ENCODE measurements at places on chromosomes 5 and 9.

DNA sequence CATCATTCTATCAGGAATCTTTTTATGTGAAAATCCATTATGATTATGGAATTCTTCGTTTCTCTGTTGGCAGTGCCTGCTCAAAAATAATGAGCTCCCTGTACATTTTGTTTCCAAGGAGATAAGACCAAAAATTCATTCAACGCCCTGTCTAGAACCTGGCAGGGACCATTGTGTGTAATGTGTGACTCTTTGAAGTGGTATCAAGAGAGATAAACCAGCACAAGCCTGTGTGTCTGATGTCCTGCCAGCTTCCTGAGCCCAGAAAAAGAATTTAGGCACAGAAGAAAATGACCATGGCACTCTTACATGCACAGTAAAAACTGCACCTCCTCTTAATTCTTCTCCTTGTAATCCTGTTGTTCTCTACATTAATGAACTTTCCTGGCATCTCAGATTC is 177.4 kb downstream of the SAXO1 start:
- DNase-seq = no peak

DNA sequence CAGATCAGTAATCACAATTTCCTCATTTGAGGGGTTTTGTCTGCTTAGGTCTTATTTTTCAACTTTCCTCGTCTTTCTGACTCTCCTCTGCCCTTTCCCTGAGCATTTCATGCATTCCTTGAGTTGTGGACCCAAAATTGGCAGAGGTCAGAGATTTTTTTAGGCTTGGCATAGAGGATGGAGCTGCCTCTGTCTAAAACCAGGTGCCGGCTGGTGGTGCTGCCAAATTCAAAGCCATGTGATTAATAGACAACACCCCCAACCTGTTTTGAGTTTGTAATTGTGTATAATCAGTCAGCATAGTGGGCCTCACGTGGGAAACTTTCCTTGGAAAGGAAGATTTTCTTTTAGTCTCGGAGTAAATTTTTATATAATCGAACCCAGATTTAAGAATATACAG is 39.6 kb downstream of the TJP2 start:
- DNase-seq = no peak

- no peak for DNase-seq
These were observed 64.4 kb upstream of the CACNA1B start for GRCh38 chr9:137813167-137813566.

DNA sequence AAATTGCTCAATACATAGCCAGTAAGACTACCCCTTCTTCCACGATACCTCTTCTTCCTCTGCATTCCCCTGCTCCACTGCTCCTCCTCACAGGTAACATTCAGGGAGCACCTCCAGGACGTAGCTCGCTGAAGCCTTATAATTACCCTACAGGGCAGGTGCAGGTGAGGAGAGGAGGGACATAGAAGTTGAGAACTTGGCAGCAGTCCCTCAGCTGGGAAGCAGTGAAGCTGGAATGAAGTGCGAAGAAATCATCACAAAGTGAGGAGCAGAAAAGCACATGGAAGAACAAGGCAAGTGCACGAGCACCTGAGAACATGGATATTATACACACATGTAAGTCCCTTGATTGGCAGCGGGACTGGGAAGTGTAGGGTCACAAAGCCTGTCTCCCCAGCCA is 118.2 kb downstream of the HSD17B3 start:
- no peak for DNase-seq

- DNase-seq = no peak
These were observed 25.4 kb upstream of the SUB1 start for GRCh38 chr5:32559921-32560320.

GRCh38 chr5:41738710-41739354 is 131.4 kb downstream of the OXCT1 start:
- DNase-seq = no peak

- DNase-seq = no peak
These were observed 51.9 kb upstream of the COL5A1 start for GRCh38 chr9:134589748-134590147.

- DNase-seq = no peak
These were observed 293.4 kb downstream of the YTHDC2 start for GRCh38 chr5:113806904-113807303.

- DNase-seq = no peak
These were observed 197.0 kb upstream of the VLDLR start for GRCh38 chr9:2424619-2425033.

GRCh38 chr5:21058289-21058688 is 1070.3 kb upstream of the CDH18 start:
- no peak for DNase-seq

DNA sequence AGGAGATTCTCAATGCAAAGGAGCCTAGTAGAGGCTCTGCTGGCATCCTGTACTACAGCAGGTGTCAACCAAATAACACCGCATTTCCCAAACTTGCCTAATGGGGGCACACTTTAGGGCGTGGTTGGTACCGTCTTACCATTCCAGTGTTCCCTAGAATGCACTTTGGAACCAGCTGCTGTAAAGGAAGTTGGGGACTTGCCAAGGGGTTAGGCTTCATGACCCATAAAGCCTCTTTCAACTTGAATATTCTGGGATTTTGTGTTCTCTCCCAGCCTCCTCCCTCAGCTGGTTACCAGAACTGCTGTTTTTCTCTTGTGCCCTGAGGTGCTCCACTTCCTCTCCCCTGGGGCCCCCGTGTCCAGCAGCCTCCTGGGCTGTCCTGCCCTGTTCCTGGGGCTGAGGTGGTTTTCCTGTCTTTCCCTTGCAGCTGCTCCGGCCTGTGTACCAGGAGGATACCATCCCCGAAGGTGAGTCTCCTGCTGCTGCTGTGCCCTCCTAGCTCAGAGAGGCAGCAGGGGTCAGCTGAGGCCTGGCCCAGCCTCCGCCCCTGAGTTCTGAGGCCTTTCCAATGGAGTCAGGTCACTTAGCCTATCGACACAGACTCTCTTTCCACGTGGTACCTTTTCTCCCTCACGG is 44.7 kb downstream of the RGS3 start:
- no peak for DNase-seq

GRCh38 chr9:5485378-5486085 is 24.8 kb upstream of the PDCD1LG2 start:
- DNase-seq = no peak

GRCh38 chr9:99947395-99947794 is 40.9 kb downstream of the STX17 start:
- DNase-seq = no peak

DNA sequence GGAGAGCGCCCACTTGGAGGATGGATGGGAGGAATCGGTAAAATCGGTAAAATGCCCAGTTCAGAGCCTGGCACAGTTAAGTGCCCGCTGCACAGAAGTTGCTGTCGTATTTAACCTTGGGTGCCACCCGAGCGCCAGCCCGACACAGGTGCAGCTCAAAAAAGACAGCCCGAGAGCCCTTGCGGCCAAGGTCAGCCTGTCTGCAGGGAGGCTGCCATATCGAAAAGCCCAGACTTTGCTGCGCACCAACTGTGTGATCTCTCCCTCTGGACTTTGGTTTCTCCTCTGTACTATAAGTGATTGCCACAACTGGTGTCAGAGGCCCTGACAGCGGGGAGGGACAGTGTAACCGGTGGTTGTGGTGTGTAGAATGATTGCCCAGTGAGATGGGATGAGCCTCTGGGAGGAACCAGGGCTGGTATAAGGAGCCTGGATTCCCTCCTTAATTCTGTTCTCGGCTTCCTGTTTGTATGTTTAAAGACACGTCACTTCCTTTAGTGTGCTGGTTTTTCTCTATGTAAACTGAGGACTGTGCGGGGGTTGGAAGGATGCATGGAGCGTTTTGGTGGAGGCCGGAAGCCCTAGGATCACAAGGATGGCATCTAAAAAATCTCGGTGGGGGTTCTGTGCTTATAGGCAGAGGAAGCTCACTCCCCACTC is 792 bp downstream of the NTMT1 start:
- no peak for DNase-seq

DNA sequence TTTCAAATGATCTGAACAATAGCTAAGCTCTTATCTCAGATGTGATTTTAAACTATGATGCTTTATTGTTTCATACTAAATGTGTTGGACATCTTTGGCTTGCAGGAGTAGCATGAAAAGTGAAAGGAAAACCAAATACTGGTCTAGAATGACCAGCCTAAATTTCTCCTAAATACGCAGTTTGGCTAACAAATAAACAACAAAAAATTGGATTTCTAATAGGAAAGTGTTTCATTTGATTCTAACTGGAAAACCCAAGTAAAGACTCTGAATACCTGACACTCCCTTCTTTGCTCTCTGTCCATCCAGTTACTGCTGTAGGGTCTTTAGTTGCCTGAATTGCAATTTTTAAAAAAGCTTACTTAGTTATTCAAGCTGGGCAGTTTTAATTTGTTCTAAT is 111.7 kb upstream of the ACOT12 start:
- DNase-seq = no peak

GRCh38 chr5:169116961-169117461 is 183.9 kb downstream of the SLIT3 start:
- DNase-seq = no peak

- DNase-seq = no peak
These were observed at the start of gene RXFP3 for GRCh38 chr5:33936381-33937016. Gene RXFP3 (plus strand): TSS chr5:33936386. CDS start chr5:33936741, 355 bp downstream.

DNA sequence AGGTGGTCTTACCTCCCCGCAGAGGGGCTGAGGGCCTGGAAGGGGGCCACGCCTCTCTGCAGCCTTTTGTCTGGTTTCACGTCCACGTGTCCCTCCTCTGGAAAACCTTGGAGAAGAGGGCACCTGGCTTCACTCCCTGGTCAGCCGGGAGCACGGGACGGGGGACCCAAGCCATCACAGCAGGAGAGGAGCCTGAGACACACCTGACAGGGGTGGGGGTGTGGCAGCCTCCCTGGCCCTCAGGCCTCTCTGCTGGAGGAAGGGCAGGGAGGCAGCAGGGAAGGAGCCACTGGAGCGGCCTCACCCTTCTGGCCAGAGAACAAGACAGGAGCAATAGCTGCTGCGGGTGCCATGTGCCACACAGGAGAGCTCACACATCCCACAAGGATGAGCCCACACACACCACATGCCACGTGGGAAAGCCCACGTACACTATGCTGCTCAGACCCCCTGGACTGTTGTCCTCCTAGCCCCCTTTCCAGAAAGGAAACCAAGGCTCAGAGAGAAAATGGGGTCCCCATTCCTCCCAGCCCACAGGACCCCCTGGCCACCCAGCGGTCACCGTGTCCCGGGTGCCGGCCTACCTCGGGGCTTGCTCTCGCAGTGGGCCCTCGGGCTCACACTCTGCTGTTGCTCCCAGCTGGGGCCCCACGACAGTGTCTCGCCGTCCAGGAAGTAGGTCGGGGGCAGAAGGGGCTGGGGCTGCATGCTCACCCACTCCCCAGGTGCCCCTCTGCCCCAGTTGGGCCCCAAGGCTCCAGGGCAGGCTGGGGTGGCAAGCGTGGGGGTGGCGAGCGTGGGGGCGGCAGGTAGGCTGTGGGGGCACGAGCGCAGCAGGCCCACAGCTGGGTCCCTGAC is 18.2 kb downstream of the CCDC187 start:
- DNase-seq = no peak

- no peak for DNase-seq
These were observed 250.2 kb upstream of the PTGER4 start for GRCh38 chr5:40429258-40430100.

DNA sequence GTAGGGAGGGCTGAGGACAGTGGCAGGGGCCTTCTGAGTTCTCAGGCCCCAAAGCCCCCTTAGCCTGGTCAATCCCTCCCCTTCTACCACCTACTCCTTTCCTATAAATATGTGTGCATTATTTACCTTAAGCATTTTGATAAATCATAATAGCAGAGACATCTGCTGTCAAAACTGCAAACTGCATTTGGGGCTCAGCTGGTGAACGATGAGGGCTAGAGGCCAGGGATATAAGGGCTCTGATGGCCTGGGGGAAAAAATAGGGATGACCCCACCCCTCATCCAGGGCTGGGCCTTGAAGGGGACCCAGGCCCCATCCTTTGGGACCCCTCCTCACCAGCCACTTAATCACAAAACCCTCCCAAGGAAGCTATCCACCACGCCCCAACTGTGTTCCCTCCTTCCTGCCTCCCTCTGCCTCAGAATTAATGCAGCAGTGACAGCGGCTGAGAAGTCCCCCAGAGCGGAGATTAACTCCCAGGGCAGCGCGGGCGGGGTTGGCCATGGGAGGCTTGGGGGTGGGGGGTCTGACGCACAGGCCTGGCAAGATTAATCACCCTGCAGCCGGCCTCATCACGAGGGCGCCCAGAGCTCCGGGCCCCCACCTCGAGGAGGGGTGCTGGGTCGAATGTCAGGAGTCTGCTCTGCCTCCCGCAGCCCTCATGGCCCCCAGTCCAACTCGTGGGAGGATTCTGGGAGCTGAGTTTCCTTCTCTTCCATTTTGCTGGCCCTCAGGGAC is 42.1 kb downstream of the CXXC5 start:
- no peak for DNase-seq

DNA sequence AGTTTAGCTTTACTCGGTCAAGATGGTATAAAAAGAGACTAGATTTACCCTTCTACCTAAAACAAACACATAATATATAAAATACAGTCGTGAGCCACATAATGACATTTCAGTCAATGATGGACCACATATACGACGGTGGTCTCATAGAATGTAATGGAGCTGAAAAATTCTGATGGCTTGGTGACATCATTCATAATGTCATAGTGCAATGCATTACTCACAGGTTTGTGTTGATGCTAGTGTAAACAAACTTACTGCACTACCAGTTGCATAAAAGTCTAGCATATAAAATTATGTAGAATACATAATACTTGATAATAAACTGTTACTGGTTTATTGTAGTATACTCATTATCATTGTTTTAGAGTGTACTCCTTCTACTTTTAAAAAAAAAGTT is 115.9 kb upstream of the GDNF start:
- no peak for DNase-seq

DNA sequence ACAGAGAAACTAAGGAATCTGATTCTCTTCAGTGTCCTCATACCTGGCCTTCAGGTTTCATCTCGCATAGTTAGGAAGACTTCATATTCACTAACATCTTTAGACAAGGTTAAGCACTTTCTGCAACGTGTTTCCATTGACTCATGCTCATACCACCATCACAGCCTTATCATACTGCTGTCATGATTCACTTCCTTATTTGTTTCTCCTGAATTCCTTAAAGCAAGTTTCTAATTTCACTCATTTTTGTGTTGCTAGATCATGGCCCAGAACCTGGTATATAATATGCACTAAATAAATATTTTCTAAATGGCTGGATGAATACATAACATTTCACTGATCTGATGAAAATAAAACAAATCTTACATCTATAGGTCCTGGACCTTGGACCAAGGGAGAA is 472.9 kb downstream of the PRELID2 start:
- no peak for DNase-seq

DNA sequence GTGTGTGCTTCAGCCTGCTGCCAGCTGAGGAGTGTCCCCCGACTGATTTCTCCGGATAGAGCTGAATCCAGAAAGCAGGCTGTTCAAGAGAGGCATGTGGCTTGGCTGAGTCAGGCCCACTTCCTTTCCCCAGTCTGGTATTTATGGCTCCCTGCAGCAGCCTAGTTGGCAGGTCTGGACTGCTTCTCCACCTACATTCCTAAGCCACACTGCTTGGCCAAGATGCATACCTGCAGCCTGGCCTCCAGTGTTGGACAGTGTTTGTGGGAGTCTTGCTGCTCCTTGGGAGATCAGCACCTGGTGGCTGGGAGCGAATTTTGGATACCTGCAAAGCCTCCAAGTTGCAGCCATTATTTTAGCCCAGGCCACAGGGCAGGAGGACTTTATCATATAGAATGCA is 670.8 kb downstream of the ACTL7B start:
- DNase-seq = no peak

Data from activated CD4-positive, alpha-beta T cell treated with anti-CD3 and anti-CD28 coated beads, Interleukin-2, amount 50 U/mL, for 4 hours (primary cell).